ENCODE measurements at places on chromosomes 7 and 10.
A peak's percentile ranks its signal among the peaks of the same experiment; 100 is the strongest.

- no peak for DNase-seq
Measured at GRCh38 chr10:8962249-8962648, 907.8 kb downstream of the GATA3 start.

GRCh38 chr7:65250697-65251395, 122.8 kb upstream of the ZNF92 start:
- DNase-seq, result no peak

- peak; percentile 28 for DNase-seq
Measured at GRCh38 chr10:63265222-63265617, 132.1 kb downstream of the NRBF2 start.

DNA sequence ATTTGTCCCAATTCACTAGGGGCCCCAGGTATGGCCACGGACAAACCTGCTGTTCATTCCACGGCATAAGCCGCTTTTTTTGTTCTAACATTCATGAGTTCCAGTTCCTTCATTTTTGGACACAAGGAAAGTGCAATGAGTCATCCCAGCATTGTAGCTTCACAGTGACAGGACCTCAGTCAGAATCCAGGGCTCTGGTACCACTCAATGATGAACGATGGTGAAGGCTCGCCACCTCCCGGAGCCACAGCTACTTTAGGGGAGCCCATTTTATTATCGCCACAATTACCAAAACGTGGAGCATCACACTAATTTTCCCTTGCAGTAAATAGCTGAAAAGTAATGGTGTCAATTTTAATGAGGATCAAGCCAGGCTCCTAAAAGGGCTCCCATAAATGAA, 62.9 kb downstream of the FGFR2 start:
- no peak for DNase-seq

DNA sequence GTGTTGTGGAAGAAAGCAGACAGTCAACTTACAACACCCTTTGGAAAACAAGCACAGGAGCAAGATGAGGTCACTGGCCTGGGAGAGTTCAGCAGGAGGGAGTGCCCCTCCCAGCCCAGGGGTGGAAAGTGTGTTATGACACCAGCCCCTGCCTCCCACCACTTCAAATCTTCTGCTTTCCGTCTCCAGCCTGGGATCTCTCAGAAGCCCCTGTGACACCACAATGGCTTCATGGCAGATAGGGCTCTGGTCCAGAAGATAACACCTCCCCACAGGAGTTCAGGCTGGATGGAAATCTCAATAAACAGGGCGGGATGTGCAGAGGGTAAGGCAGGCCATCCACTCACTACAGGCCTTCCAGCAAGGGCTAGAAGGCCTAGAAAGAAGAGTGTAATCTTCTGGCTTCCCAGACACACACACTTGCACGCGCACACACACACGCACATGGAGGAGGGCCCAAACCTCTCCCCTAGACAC, 48.7 kb upstream of the ZMIZ1 start:
- DNase-seq, result no peak

GRCh38 chr7:37656913-37657530, 26.5 kb upstream of the GPR141 start:
- DNase-seq, result no peak

Data from NCI-H526 treated with DMSO at 0.1 percent for 48 hours (cell line).